Mammary epithelial cell (primary cell): ENCODE measurements at places on chromosomes 6 and 20. TPM values are rescaled to one million over a fixed set of nuclear protein-coding genes. Genes with fewer than 3 reads are reported as not detected.

DNA sequence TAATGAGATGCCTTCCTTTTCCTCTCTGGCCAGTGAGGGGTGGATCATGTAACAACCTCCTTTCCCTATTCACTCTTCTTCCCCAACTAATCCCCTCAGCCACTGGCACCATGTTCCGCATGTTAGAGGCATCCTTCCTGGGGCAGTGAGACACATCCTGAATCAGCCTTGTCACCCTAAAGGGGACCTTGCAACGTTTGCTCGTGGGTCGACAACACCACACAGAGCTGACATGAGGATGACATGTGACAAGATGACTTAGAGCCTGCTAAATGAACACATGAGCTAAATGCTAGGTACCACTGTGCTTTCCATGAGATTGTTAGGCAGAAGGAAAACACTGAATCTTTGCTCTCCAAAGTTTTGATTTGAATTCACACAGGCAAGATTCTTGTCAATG, 129.2 kb downstream of the ATXN1 start:
- DNase-seq, result no peak

GRCh38 chr20:54680439-54680838, 205.0 kb downstream of the DOK5 start:
- no peak for DNase-seq

The RAMACL gene
- 0.15 TPM for polyA plus RNA-seq

GRCh38 chr6:157024745-157025144, 247.6 kb downstream of the ARID1B start:
- DNase-seq, result no peak

DNA sequence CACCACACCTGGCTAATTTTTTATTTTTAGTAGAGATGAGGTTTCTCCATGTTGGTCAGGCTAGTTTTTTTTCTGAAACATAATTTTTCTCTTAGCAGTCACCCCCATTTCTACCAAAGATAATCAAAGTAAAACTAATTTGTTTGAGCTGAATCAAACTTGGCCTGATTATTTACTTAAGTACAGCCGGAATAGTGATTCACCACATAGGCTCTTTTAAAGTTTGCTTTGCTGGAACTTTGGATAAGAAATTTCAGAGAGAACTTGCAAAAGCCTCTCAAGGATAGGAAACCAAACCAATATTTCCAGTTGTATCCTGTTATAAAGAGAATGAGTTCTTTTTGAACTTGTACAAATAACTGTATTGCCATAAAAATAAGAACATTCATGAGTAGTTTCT, 105.0 kb upstream of the SYNCRIP start:
- no peak for DNase-seq
